ENCODE measurements at places on chromosomes 16 and 17.

- DNase-seq, result no peak
Measured at GRCh38 chr16:73608911-73609310, 561.0 kb upstream of the ZFHX3 start.

DNA sequence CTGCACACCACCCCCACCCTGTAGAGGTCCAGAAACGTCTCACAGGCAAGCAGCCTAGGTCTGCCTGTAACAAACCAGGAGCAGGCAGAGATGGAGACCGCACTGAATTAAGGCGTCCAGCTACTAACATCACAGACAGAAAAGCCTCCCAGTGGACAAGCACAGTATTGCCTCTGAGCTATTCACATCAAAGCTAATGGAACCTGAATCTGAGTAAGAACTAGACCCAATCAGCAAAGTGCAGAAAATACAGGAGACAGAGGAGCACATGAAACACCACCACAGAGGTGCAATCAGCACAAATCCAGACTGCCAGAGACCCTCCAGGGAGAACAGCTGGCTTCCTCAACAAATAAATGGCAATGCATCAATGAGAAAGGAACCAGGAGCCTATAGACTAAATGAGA is 22.2 kb upstream of the PEMT start:
- peak; percentile 71 for DNase-seq

DNA sequence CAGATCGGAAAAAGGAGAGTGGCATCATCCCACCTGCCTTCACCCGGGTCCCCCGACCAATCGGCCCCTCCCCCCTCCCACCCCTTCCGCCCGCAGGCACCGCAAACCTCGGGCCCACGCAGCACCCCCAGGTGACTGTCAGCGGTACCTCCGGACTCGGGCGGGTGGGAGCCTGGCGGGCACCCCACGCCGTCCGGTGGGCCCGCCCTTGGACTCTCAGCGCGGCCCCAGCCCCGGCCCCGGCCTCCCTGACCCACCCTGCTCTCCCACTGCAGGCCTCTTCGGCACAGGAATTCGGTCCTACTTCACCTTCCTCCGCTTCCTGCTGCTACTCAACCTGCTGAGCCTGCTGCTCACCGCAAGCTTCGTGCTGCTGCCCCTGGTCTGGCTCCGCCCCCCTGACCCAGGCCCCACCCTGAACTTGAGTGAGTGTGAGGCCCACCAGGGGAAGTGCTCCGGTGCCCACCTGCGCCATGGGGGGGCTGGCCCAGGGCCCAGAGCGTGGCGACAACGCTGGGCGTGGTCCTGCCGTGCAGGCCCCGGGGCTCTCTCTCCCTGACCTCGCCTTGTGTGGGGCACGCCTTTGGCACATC is 1.6 kb downstream of the TMC8 start:
- DNase-seq, result no peak

DNA sequence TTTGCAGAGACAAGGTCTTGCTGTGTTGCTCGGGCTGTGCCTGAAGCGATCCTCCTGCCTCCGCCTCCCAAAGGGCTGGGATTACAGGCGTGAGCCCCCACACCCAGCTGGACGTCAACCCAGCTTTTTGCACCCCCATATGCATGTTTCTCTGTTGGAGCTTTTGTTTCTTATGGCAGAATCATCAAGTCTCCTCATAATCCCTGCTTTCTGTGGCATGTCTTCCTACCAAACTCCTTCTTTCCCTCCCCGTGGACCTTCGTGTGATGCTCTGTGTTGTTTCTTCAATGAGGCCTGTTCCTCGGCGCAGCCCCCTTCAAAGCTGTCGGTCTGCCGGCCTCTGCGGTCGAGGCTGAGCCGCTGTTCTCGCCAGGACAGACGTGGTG is 71.6 kb downstream of the METRNL start:
- DNase-seq, result no peak

DNA sequence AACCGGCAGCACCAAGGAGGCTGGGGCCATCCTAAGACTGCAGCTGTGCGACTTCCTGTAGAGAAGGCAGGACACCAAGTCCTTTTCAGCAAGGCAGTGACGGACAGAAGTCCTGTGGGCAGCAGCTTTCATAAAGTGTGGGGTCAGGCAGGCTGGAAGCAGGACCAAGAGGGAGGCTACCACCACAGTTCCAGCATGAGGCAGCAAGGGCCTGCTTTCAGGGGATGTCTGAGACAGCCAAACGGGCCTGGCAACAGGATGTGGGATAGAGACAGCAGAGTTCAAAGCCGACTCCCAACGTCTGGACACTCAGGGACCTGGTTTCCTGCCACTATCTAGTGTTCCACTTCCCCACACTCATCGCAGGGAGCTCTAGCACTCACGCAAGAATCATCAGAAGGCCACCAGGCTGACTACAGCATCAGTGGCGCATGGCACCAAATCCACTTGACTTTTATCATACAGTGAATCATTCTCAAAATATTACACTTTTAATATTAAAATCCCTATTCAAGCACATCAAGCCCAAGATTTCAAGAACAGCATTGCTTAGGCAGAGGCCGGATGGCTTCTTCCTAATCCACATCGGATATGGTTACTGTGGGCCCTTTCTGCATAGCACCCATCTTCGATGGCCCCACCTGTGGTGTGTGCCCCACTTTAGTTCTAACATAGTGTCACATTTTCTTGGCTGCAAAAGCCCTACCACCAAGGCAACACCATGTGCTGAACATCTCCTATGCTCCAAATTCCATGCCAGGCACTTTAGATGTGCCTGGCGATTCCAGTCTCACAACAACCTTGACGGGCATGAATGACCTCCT is 5.2 kb downstream of the USP7 start:
- no peak for DNase-seq

DNA sequence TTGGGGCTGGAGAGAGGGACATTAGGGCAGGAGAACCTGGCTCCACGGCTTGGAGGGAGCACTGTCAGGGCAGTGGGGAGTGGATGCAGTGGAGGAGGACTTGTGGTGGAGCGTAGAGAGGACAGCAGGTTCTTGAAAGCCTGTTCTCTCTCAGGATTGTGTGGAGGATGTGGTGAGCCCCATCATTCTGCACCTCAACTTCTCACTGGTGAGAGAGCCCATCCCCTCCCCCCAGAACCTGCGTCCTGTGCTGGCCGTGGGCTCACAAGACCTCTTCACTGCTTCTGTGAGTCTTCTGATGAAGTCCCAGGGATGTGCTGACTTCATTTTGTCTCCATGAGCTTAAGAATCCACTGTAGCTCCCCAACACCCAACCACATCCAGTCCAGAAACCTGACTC is 13.5 kb downstream of the COX6A2 start:
- no peak for DNase-seq

DNA sequence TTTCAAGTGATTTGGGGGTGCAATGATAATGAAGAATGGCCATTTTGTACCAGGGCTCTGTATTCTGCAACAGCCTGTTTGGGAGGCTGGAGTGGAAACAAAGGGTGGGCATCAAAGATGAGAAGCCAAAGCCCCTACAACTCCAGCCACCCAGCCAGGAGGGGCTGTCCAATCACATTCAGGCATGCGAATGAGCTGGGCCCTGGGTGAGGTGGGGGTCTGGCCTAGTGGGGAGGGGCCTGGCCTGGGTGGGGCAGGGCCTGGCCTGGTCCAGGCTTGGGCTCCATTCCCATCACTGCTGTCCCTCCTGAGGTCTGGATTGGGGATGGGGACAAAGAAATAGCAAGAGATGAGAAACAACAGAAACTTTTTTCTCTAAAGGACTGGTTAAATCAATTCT is 6.4 kb downstream of the AOC3 start:
- DNase-seq, result no peak

GRCh38 chr17:80925688-80926335 is 65.8 kb upstream of the CHMP6 start:
- no peak for DNase-seq

DNA sequence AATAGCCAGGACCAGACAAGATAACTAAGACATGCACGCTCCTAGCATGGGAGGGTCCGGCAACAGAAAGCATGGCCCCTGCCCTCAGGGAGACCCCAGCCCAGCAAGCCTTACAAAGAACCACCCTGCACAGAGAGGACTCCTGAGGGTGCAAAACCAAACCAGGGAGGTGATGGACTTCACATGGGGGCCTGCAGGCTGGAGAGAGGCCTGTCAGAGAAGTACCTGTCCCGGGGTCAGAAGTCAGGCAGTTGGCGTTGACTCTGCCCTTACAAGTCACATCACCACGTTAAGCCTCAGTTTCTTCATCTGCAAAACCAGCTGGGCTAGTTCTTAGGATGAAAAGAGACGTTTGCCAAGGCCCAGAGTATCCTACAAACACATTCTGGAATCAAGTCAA is 4.7 kb downstream of the OTOP2 start:
- DNase-seq, result no peak

DNA sequence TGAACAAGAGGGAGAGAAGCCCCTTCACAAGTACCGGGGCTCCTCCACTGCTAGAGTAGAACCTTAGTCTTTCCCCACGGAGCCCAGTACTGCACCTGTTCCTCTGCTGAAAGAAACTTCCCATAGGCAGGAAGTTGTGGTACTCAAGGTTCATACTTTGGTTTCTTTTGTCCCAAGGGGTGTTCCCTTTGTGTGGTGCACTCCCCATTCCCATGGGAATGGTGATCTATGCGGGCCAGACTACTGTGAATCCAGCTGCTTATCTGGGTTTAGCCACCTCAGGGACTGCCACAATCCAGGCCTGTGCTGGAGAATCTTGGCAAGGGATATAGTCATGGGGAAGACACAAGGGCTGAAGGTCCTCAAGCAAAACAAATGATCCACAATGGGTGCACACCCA is 110.6 kb downstream of the PHKB start:
- no peak for DNase-seq

- no peak for DNase-seq
Measured at GRCh38 chr16:75599452-75600277, 23.4 kb downstream of the ADAT1 start.

GRCh38 chr17:64491994-64492393 is 4.9 kb downstream of the POLG2 start:
- DNase-seq, result no peak

DNA sequence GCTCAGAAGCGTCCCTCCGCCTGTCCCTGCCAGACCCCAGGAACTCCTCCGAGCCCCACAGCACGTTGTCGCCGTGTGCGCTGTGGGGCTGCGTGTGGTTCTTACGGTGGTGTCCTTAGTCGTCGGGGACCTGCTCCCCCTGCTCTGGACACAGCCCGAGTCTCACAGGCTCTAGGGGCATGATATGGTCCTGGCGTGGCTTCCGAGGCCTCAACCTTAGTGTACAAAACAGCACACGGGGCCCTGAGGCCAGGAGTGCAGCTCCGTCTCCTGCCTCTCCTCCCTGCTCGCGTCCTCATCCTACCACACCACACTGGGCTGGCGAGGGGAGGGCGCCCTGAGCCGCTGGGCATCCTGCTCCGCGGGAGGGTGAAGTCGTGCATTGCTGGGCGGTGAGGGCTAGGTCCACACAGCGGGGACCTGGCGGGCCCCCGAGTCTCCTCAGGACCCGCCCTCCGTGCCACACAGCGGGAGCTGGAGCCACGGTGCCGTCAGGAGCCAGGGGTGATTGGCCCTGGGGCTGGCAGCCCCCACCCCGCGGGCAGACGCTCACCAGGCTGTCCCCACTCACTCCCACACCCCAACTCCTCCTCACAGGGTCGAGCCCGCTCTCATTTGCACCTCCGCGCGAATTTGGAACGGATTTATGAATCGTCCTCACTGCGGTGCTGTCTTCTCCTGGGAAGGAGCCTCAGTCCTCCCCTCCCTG is 1.2 kb upstream of the MAFG start:
- no peak for DNase-seq

DNA sequence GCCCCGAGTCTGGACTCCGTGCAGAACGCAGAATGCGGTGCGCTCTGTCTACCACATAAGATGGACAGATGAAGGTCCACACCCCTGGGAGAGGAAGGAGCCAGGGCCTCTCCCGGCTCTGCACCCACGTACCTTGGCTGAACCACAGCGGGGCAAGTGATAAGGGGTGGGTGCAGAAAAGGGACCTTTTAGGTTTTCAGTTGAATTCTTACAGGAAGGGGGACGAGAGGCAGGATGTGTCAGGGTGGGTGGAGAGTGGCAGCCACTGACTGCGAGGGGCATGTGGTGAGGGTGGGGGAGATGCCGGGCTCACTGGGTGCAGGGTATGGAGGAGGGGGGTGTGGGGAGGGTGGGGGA is 372 bp downstream of the CD300A start:
- DNase-seq, result no peak

- DNase-seq, result no peak
Measured at GRCh38 chr17:79537061-79537460, 73.8 kb downstream of the RBFOX3 start.

- no peak for DNase-seq
Measured at GRCh38 chr17:8898126-8898525, 30.7 kb upstream of the PIK3R6 start.

DNA sequence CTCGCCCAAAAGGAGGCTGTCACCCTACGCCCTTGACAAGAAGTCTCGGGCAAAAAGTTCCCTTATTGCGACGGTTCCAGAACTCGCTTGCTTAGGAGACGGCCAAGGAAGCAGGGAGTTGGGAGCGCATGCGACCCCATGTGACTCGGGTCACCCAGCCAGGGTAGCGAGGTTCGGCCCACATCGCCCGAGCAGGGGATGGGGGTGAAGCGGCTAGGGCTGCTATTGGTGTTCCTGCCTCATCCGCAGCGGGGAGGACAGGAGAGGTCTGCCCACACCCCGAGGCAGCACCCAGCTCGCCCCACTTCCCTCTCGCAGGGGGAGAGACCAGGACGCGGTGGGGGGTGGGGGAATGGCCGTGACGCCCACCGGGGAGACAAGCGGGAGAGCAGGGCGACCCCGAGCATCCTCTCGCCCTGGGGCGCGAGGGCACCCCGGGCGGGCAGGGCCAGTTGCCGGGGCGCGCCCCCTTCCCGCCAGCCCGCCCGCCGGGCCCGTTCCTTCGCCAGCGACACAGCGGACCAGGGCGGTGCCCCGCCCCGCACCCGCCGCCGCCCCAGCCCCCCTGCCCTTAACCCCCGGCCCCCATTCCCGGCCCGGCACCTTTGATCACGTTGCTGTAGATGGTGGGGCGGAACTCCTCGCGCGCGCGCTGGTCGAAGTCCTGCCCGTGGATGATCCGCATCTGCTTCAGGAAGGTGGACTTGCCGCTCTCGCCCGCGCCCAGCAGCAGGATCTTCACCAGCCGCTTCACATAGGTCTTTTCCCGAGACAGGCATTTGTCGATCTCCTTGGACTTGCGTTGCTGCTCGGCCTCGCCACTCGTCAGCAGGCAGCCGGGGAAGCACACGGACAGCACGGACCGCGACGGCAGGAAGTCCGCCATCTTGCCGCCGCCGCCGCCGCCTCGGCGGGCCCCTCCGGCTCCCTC is 567 bp downstream of the GNA13 start:
- DNase-seq, result no peak

DNA sequence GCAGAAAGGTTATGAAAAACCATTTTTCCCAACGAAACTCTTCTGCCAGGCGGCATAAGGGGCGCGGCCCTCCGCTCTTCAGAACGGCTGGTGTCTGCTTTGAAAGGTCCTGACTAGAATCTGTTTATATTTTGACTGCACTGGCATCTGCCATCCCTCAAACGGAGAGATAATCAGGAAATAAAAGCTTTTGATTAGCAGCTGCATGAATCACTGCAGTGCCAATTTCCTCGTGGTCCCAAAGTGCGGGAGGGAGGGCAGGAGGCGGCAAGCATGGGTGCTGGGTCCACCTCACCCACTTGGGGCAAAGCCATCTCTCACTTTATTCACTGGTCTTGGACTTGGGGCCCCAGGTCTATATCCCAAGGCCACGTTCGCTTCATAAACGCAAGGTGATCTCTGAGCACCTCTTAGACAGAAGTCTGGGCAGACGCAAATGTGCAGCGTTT is 49.7 kb downstream of the TBC1D16 start:
- DNase-seq, result no peak

- no peak for DNase-seq
Measured at GRCh38 chr16:819336-820043, 19.0 kb upstream of the GNG13 start.

Data from NCI-H1105 (cell line).